Ecto neural progenitor cell (in vitro differentiated cells): ENCODE measurements at places on chromosomes 1 and 21.

GRCh38 chr1:9874959-9875635 lies 35.0 kb downstream of the CTNNBIP1 start:
- peak; percentile 90 for DNase-seq

DNA sequence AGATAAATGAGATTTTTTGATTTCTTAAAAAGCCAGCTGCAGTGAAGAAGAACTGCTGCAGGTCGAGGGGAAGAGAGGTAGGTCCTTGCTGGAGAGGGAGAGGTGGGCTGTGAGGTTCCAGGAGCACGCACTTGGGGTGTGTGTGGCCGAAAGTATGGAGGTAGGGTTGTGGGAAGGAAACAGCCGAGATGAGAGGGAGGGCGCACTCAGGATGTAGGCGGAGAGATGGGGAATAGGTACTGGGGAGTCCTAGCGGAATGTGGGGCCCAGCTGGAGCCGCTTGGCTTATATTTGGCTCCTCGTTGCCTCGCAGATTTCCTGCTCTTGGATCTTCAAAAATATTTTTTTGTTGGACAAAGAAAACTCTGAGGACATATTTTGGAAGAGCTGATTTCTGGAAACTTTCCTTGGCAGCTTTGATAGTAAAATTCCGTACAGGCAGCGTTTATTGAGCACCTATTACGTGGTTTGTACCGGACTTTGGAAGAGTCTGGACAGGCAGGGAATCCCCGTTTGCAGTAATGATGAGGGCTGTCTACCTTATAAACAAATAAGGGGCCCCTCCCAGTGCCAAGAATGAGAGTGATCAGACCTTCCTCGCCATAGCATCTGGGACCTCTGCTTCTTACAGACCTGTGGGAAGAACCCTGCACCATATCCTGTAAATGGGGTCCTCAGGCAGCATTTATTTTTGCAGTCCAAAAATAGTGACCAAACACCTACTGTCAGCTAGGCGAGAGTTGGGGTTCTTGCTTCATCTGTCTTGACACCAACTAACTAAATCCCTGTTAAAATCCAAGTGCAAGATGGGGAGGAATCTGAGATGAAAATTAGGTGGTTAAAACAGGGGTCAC lies 1.5 kb downstream of the LRRC8D start:
- no peak for DNase-seq

GRCh38 chr1:25537153-25537831 lies 6.1 kb upstream of the LDLRAP1 start:
- DNase-seq, result no peak

GRCh38 chr1:153881751-153882150 lies 41.0 kb downstream of the GATAD2B start:
- no peak for DNase-seq

DNA sequence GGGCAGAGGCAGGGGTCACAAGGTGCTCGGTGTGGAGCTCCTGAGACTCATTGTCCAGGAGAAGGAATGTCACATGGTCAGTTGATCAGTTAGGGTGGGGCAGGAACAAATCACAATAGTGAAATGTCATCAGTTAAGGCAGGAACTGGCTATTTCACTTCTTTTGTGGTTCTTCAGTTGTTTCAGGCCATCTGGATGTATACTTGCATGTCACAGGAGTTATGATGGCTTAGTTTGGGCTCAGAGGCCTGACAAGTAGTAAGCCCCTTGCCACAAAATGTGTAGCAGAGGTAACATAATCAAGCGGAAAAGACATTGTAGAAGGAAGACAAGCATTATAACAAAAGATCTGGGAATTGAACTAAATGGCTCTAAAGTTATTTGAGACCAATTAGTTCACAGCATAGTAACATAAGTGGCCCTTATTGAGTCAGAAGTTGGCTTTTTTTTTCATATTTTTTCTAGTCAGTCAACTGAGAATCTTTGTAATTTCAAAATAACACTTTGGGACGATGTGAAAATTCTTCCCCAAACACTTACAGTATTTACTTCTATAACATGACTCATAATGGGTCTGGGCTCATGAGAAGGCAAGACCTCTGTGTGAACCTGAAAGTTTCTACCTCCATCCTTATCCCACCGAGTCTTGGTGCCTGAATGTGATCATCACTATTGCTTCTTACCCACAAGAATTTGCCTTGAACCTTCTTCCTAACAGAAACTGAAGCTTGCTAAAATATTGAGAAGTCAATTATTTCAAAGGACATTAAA lies 137.0 kb upstream of the DPT start:
- no peak for DNase-seq

DNA sequence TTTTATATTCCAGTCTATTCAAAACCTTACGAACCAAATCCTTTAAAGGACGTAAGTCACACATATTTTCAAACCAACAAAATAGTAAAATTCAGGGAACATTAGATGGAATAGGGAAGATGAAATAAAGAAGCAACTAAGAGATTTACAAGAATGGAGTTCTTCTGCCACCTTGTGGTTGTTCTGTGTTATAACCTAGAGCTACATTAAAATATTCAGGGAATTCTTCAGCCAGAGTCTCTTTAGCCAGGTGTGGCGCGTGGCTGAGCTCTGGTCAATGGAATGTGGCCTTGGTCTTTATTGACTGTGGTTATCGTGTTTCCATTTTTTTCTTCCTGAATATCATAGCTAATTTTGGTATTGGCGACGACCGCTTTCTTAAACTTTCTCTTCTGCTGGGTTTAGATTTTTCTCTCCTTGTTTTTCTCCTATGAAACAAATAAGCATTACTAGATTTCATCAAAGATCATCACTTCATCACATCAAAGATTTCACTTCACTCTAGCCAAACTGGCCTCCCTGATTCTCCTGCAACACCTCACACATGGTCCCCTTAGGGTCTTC lies 221.3 kb downstream of the MRPL39 start:
- DNase-seq, result no peak

DNA sequence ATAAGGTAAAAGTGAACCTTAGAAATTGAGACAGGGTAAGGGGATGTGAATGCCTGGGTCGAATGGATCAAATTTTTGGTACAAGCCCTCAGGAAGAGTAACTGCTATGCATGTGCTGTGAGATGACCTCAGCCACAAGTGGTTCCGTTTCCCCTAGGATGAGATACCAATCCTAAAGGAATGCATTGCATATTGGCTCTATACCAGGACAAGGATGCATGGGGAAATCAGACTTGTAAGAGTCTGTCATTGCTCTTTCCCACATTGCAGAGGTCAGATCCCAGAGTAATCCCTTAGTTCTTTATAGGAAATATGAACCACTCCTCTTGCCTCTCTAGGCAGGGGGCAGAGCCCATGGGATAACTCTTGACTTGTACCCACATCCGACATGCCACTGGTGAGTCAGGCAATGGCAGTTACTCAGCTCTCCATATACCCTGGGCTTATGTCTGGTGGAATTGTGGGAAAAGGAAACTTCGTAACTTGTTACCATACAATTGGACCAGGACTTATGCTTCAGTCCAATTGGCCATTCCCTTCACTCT lies 428.3 kb upstream of the ZRANB2 start:
- DNase-seq, result no peak

- DNase-seq, result no peak
Observed at GRCh38 chr1:22809783-22810182, 99.1 kb downstream of the EPHB2 start.
